ENCODE measurements at places on chromosomes 16 and 17.
A peak's percentile ranks its signal among the peaks of the same experiment; 100 is the strongest.

GRCh38 chr16:89455178-89455577 is 35.2 kb downstream of the ANKRD11 start:
- no peak for DNase-seq

DNA sequence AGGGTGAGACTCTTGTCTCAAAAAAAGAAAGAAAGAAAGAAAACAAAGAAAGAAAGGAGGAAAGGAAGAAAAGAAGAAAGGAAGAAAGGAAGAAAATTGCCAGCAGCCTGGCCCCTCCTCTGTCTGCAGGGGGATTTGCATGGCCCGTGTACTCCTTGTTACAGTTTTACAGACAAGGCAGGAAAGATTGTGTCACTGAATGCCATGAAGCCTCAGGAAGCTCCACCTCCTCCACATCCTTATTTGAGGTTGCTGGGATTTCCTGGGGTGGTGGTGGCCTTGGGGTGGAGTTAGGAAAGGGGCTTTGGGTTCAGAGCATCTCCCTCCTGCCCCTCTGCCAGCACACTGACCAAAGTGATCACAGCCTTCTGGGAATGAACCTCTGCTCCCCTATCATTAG is 23.6 kb downstream of the CFAP20 start:
- no peak for DNase-seq

GRCh38 chr17:50274142-50274896 is at the start of gene TMEM92:
Gene TMEM92 (plus strand): TSS chr17:50274466. CDS start chr17:50274502, 36 bp downstream.
- no peak for DNase-seq

DNA sequence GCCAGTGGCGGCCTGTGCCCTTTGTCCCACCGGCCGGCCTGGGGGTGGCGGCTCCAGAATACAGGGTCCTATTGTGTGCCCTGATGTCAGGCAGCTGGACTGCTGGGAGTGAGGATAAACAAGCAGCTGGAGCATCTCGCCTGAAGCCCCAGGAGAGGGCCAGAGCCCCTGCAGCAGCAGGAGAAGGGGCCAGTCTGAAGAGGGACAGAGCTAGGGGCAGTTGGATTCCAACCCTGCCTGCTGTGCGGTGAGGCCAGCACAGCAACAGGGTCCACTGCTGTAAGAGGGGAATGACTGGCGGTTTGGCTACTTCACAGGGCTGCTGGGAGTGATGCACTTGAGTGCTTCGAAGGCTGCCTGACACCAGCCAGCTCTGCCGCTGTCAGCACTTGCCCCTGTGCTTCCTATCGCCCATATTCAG is 25.0 kb downstream of the RAB11FIP4 start:
- no peak for DNase-seq

GRCh38 chr17:72068643-72069042 is 52.2 kb upstream of the SOX9 start:
- no peak for DNase-seq

- DNase-seq: no peak
Measured at GRCh38 chr16:83912519-83913244, 13.8 kb downstream of the MLYCD start.

DNA sequence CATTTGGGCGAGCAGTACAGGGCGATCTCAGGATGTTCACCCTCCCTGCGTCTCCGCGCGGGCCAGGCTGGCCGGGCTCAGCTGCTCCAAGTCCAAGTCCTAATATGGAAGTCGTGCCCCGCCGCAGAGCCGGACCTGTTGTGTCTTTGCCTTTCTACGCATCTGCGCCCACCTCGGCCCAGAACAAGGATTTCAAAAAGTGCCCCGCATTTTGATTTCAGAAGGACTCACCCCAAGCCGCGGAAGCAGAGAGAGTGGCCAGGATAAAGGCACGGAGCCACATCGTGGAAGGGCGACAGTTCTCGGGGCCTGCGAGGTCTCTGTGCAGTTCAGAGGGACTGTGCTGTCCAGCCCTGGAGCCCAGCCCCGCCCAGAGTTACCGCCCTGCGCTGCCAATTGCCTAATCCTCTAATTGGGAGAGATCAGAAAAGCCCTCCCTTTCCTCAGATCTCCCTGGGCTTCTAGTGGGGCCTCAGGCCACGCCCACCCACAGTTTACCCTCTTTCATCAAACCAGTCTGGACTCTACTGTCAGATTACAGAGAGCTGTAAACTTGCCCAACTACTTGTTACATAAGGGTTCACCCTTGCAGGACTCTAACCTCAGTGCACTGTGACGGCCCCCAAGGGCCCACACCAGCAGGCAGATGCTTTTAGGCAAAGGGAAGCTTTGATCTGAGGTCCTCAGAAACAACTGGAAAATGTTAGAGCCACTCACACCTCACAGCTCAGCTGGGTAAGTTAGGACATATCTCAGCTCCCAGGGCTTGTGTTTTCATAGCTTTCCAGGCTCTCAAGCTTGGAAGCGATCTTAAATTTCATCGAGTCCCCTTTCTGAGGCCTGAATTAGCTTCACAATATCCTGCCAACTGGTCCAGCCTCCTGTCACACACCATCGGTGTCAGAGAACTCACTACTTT is at the start of gene CES1:
CES1 (minus strand) TSS at position 324 of the 919 bp plus-strand sequence; CDS start at position 283, 41 bp downstream.
- DNase-seq: no peak

GRCh38 chr16:53913099-53913870 is 209.3 kb downstream of the FTO start:
- DNase-seq: no peak

GRCh38 chr16:47458331-47458730 is 2.5 kb downstream of the ITFG1 start:
- DNase-seq: no peak

GRCh38 chr16:75794426-75794825 is 68.1 kb upstream of the CPHXL start:
- no peak for DNase-seq

DNA sequence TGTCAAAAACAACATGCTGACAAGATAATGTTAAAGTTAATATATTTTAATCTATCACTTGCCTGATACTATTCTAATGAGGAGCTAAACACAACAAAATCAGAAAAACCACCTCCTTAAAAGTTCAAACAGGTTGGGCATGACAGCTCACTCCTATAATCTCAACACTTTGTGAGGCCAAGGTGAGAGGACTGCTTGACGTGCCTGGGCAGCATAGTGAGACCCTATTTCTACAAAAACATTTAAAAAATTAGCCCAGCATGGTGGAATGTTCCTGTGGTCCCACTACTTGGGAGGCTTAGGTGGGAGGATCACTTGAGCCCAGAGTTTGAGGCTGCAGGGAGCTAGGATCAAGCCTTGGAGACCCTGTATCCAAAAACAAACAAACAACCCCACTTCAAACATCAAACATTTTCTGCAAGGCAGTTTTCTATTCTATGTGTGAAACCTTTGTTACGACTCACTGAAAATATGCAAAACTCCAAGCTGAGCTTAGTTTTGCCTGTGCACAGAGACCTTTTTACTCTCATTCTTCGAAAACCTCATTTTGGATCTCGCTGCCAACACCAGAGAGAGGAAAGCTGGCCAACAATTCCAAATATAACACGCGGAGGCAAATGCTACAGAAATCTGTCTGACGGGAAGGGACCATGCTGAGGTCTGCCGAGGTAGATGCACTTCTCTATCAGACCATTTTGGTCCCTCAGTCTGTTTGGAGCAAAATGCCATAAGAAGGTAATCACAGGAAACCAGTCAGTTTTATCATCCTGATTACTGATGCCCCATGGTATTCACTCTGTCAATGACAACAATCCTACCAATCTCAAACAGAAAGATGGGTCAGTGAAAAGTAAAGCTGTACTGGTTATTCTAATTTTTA is 6.2 kb downstream of the PHF12 start:
- no peak for DNase-seq

GRCh38 chr17:8602679-8603078 is 27.8 kb downstream of the MYH10 start:
- no peak for DNase-seq

GRCh38 chr17:9115214-9116191 is 94.2 kb downstream of the NTN1 start:
- DNase-seq: peak; percentile 21

- DNase-seq: no peak
Measured at GRCh38 chr17:12794919-12795532, 5.7 kb downstream of the ARHGAP44 start.

GRCh38 chr17:78507526-78507925 is 69.7 kb downstream of the DNAH17 start:
- DNase-seq: no peak

DNA sequence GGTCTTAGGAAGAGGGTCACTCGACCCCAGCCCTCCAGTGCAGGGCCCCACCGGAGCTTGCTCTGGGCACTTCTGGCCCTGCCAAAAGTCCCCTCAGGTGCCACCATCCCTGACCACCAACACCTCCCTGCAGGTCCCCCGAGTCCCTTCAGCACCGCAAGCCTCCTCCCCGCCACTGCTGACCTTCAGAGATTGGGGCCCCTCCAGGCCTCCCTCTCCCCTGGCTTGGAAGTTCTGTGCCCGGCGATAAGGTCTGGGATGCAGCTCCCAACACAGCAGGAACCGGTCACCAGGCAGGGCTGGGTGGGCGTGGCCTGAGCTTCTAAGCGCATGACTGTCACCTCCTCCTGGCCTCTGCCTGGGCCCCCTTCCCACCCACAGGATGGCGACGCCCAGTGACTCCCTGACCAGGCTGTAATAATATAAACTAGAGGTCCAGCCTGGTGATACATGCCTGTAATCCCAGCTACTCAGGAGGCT is 11.2 kb downstream of the PIEZO1 start:
- no peak for DNase-seq

DNA sequence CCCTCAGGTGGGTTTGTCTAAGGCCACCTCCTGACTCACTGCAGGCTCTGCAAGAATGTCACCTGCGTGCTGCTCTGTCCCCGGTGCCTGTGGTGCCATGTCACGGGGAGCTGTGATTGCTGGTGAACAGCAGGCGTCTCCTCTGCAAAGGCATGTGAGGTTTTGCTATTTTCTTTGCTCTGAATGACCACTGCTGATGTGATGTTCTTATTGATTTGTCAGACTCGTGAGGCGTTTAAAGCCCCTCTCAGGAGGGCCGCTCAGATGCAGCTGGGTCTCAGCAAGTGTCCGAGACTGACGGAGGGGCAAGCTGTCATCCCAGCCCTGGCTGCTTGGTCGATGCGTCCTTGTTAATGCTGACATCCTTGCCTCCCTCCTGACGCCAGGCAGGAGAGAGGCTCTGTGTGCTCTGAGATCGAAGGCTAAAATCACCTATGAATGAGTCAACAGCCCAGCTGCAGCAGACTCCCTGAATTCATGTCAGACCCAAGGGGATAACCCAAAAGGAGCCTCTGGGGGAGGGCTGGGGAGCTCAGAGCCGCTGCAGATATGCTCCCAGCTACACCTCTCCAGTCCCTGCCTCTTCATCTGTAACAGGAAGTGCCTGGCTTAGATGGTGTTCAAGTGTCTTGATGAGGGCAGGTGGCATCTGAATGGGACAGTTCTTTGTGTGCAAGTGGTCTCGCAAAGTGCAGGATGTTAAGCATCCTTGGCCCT is 11.8 kb upstream of the PEMT start:
- no peak for DNase-seq

GRCh38 chr17:82149401-82150099 is 51.5 kb upstream of the FASN start:
- no peak for DNase-seq

DNA sequence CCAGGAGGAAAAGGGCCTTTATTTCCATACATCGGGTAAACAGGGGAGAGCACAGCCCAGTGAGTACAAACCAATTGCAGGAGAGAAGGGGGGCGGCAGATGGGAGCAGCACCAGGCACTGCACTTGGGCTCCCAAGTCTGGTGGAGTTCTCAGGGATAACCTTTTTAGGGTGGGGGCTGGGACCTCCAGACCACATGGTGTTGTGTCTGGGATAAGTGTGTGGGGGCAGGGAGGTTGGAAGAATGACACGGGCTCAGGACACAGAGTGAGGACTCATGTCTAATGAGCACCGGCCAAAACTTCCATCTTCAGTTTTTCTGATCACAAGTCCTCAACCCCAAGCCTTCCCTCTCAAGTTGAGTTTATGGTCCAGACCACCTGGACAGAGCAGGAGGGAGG is 30.6 kb downstream of the PIPOX start:
- DNase-seq: no peak

DNA sequence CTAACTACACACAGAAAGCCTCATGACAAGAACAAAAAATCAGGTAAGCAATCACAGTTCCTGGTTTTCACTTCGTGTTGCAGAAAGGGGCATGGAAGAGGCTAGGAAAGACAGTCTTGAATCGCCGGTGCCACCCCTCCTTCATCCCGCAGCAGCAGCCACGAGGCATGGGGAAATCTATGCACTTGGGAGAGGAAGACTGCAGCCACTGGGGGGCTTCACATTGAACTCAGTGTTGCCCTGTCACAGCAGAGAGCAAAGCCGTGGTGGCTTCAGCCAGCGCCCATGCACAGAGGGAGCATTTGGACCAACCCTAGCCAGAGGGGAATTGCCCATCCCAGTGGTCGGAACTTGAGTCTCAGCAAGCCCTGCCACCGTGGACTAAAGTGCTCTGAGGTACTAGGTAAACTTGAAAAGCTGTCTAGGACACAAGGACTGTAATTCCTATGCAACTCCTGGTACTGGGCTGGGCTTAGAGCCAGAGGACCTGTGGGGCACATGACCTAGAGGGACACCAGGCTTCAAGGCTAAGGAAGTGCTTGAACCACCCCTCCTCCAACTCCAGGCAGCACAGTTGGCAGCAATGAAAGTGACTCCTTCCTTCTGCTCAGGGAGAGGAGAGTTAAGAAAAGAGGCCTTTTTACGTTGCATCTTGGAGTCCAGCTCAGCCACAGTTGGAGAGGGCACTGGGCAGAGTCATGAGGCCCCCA is 35.2 kb upstream of the ATP2C2 start:
- no peak for DNase-seq

DNA sequence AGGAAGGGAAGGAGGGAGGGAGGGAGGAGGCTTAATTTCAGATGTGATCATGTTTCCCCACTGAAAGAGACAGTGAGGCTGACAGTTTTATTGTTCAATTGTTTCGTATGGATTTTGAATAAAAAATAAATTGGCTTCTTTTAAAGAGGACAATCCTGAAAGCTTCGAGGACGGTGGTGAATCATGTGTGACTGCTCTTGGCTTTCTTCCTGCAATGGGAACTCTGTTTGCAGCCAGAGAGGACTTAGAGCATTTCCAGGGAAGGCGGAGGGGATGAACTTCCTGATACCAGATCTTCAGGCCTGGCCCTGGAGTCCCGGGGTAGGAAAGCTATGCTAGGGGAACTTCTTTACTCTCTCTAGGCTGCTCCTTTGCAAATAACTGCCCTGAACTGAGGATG is 72.8 kb upstream of the C16orf82 start:
- no peak for DNase-seq

- DNase-seq: no peak
Measured at GRCh38 chr16:80541306-80541694, 507 bp downstream of the DYNLRB2 start.

DNA sequence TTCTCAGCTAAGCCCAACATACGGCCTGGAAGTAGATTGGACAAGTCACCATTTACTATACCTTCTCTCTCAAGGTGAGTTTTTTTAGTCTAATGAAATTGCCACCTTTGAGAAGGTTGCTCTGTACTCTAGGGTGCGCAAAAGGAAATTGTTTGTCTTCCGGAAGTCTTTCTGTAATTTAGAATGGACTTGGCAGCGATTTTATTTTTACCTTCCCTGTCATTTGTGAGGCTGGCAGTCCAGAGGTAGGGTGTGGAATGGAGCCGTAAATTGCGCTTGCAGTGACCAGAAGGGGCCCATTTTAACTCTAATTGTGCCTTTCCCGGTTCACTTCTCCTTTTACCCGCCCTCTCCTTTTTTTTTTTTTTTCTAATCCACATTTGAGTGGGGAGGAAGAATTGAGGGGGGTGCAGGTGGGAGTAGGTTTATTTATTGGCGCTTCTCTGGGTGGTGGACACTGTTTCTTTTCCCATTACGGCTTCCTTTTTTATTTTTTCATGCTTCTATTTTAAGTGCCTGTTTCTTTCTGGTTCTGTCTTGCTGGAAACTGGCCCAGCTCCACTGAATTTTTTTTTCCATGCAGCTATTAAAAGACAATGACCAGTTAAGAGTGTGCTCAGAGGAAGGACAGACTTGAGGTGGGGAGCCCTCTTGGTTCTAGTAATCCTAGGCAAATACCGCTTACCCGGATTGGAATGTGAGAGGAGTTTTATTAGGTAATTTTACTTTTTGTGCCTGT is 89.7 kb upstream of the CLEC18A start:
- no peak for DNase-seq
